ENCODE measurements at places on chromosomes 7 and 10.

DNA sequence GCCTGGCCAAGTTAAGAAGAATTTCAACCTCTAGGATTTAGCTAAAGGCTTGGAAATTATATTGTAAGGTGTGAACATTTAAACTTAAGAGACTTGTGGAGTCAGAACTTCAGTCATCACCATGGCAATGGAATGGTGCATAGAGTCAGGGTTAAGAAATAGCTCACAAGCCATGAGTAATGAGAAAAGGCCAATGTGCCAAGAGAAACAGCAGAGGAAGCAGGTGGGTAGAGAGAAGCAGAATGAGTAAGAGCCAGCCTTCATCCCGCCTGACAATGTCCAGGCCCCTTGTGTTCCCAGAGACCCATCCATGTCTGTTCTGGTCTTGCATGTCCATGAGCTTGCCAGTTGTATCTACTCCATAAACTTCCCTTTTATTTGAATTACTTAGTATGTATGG, 62.6 kb upstream of the TBX20 start:
- DNase-seq, result no peak

DNA sequence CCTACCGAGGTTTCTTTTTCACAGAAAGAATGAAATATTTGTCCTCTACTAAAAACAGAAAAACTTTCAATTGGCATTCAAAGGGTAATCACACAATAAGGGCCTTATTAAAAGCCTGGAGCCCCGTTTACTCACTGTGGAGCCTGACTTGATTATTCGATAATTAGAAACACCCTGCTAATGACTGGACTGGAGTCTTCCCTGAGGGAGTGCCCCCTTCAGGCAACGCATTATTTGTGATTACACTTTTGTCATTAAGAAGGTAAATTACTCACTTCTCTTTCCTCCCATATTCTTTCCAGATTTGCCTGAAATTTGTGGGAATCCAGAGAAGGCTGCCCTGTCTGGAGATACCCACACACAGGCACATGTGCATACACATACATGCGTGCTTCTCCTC, 444.2 kb upstream of the NPVF start:
- DNase-seq, result no peak

DNA sequence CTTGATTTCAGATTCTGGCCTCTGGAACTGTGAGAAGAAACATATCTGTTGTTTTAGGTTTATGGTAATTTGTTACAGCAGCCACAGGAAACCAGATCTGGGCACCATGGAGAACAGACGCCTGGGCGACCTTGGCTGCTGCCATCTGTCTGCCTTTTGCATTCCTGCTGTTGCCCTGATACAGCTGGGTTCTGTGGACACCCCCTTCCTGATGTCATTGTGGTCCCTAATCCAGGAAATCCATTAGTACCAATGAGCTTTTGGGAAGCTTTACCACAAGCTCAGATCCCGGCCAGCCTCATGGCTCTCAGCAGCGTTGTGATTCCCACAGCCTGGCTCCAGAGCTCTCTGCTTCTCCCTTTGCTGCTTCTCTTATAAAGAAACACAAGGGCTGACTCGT, 174.2 kb upstream of the NPS start:
- DNase-seq, result no peak

DNA sequence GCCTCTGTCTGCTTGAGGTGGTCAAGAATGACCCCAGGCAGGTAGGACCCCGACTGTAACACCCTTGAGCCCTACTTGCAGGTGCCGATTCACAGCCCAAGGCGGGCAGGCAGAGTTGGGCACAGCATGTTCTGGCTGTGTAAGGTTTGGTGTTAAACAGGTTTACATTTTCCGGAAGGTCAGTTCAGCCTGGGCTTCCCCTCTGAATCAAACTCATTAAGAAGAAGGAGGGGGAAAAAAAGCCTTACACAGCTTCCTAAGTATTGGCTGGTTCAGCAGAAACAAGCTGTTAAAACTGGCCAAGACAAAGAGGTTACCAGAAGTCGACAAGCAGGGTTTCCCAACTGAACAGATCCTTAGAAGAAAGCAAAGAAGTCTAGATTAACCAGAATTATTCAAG, 132.7 kb downstream of the PRPF18 start:
- DNase-seq, result no peak

- no peak for DNase-seq
These were observed 140.3 kb downstream of the VIPR2 start for GRCh38 chr7:159004411-159004810.

DNA sequence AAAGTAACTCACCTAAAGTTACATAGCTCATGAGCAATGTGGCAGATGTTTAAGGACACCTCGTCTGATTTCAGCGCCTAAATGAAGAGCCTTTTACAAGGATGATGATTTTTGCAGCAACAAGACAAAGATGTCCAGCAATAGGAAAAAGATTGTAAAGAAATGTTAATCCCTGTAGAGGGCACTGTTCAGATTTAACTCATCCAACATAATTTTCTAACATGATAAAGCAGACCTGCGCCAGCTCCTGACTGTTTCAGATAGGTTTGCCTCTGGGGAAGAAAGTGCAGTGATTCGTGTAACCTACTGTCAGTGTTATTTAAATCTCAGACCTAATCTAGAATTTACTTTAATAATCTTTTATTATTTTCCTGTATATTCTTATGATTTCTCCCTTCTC, 595.2 kb downstream of the AUTS2 start:
- DNase-seq, result no peak

GRCh38 chr7:115356139-115356746, 434.3 kb downstream of the MDFIC start:
- DNase-seq, result no peak

DNA sequence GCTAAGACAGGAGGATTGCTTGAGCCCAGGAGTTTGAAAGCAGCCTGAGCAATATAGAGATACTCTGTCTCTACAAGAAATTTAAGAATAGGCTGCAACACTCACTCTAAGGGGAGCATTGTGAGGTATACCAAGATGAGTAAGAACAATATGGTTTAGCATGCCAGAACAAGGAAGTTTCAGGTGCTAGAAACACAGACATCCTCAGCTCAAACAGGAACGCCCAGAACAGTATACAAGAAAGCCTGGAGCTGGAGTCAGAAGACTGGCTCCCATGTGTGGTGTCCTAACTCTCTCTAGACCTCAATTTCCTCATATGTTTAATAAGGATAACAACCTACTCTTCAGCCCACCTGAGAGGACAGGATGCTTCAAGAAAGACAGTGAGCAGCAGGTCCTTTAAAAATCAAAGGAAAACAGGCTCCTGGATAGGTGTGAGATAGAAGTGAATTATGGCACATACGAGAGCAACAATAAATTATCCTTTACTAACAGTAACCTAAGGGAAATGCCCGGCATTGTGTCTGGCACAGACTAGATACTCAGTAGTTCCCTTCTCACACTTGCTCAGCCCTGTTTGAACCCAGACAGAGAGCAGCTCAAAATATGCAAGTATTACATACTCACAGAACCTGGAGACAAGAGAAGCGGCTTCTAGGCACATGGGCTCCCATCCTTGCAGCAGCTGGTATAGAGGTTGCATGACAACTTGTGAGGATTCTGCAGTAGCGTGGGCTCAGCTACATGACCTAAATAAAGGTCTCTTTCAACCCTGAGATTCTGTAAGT, 45.4 kb downstream of the KAT6B start:
- no peak for DNase-seq

- DNase-seq, result peak; percentile 53
These were observed 645 bp downstream of the SLC26A4 start for GRCh38 chr7:107661081-107661864.

DNA sequence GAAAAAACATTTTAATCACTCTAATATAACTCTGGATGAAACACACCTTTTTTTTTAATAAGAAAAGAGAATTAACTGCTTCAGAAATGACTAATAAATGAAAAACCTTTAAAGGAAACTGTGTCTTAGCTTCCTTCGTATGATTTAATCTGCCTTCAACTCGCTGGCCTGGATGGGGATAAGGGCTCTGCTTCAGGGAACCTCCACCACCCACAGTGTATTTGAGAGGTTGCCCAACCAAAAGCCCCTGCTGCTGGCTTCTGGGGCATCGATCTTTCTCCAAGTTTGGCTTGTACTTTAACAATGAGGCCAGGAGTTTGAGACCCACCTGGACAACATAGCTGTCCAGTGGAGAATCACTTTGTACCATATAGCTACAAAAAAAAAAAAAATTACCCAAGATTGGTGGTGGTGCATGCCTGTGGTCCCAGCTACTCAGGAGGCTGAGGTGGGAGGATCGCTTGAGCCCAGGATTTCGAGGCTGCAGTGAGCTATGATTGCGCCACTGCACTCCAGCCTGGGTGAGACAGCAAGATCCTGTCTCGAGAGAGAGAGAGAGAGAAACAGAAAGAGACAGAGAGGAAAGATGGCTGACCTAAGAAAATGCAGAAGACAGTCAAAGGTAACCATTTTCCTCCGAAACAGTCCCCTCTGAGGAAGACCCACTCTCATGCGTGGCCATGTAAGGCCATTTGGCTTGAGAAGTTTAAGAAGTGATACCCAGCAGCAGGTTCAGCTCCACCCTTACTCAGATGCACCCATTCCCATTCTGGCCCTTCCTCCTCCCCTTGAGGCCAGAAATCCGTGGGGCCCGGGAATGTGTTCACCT, 13.6 kb upstream of the LIMK1 start:
- no peak for DNase-seq

- no peak for DNase-seq
These were observed 6.1 kb downstream of the COL1A2 start for GRCh38 chr7:94400643-94401427.

GRCh38 chr7:133563251-133563650, 310.4 kb downstream of the EXOC4 start:
- DNase-seq, result no peak

DNA sequence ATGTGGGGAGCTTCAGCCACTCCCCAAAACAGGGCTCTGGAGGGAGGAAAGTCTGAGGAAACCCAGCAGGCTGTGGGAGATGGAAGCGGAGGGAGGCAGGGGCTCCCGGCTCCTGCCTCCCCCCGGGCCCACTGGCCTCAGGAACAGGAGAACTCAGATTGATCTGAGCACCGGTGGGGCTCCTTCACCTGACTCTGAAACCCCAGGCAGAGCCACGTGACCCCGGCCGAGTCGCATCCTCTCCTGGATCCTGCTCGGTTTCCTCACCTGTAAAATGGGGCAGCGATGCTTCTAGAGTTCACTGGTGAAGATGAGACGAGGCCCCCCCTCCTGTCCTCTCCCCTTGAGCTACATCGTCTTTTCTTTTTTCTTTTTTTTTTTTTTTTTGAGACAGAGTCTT, 33.6 kb downstream of the TCERG1L start:
- no peak for DNase-seq

- no peak for DNase-seq
These were observed 35.6 kb upstream of the GTF2IRD1 start for GRCh38 chr7:74418076-74418475.

- no peak for DNase-seq
These were observed 29.0 kb upstream of the GNA12 start for GRCh38 chr7:2873146-2873545.

DNA sequence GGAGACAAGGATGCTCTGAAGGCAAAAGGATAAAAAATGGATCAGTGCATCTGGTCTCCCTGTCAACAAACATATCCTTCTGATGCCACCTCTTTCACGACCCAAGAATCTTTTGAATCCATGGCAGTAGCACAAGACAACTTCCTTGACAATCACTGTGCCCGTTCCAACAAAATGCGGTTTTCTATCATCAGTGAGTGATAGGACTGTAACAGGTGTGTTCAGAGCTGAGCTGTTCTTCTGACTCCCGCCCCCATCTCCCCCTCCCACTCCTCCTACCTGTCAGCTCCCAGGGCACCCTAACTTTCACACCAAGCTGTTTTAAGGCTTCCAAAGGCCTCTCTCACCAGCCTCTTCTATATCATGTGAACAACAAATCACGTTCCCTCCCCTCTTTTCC, 74.8 kb downstream of the PARD3 start:
- no peak for DNase-seq

DNA sequence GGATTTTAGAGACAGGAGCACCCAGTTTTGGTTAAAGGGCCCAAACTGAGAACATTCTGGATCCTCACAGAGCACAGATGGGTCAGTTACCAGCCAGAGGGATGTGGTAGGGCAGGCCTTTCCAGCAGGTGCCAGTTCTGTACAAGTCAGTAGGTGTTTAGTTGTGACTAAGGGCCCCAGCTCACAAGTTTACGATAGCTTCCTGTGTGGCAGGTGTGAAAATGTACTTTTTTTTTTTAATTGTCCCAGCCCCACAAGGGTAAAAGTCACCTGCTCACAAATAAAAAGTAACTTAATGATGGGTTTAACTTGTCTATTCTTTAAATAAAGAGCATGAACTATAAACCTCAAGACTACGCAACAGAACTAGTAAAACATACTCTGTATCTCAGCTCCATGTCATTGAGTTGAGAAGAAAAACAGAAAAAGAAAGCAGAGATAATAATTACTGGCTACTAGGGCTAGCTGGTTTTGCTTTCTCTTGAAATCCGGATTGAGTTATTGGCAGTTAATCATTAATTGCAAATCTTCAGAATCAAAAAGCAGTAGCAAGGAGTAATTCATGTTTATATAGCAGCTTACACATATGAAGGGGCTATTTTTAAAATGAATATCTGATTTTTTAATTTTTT, 15.4 kb downstream of the NFE2L3 start:
- no peak for DNase-seq

DNA sequence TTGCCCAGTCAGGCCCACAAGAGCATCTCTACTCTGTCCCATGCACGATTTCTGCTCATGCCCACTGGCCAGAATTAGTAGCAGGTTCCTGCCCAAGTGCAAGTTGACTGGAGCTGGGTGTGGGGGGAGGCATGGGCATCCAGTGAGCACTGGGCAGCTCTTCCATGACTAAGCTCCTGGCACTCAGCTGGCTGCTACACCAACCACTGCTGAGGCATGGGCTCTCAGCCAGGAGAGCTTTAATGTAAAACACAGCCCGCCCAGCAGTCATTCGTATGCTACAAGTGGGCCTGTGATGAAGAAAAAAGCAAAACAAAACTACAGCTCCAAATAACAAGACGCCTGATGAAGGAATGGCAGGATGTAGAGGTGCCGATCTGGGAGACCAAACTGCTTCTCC, 335.4 kb upstream of the PFKP start:
- DNase-seq, result no peak
